Non-pigmented ciliary epithelial cell (primary cell): ENCODE measurements at places on chromosomes 12 and 14.
A peak's percentile ranks its signal among the peaks of the same experiment; 100 is the strongest.

- DNase-seq = peak; percentile 99
These were observed 235.2 kb downstream of the PCNX1 start for GRCh38 chr14:71142375-71143038.

GRCh38 chr12:14072987-14073386 is 91.6 kb upstream of the GRIN2B start:
- no peak for DNase-seq

DNA sequence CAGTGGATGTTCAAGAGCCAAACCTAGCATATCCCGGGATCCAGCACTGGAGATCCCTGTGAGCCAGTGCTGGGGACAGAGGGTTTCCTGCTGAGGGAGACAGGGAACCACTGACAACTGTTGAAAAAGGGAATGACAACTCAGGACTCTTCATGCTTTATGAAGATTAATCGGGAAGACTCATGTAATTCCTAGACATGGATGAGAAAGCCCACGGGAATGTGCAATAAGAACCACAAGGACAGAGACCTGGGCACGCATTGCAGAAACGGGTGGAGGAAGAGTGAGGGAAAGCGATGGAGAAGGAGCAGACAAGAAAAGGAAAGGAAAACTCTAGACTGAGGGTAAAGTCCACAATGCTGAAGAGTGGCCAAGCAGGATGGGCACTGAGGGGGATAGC is 296.0 kb downstream of the PCNX1 start:
- no peak for DNase-seq

GRCh38 chr12:110338754-110339153 is 57.7 kb downstream of the ATP2A2 start:
- no peak for DNase-seq

DNA sequence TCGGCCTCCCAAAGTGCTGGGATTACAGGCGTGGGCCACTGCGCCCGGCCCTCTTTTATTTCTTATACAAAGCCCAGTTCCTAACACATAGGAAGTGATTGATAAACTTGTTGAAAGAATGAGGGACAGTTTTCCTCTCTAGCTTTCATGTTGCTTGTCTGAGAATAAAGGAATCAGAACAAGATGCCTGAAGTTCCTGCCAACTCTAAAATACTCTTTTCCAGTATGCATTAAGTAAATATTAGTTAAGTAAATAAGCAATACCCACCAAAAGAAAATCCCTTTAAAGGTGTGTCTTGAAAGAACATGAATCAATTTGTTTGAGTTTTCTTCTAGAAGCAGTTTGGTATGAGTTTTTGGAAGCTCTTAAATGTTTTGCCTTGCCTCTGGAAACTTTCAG is 24.4 kb upstream of the CD27 start:
- DNase-seq = no peak

DNA sequence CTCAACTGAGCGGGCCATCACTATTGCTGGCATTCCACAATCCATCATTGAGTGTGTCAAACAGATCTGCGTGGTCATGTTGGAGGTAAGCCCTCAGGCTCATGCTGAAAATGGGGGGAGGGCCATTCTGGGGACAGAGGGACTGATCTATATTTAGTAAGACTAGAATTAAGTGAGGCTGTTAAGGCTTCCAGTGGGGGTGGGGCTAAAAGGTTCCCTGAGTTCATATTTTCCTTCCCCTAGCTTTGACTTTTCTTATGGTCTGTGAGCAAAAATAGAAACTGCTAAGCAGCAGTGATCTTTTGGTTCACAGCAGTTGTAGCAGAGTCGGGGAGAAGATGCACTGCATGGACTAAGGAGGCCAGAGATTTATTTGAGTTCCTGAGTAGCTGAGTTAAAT is 9.2 kb downstream of the PCBP2 start:
- no peak for DNase-seq

DNA sequence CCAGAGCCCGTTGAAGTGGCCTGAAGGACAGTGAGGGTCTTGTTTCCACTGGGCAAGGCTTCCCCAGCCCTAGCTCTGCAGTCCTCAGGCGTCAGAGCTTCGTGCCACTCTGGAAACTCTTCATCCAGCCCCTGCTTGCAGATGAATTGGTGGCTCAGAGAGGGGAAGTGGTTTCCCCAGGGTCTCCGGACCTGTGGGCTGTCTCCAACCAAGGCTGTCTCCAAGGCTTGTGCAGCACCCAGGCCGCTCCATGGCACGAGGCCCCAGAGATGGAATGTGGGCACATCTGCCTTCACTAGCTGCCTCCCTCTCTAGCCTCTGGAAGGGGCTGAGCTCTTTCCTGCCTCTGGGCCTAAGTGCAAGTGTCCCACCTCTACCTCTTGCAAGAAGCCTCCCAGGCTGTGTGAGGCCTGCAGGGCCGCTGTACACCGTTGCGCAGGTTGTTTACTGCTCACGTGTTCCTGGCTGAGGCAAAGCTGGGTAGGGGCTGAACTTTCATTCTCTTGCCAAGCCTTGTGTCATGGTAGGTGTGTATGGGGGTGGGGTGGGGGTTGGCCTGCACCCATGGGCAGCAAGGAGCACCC is 11.1 kb downstream of the RIN3 start:
- DNase-seq = no peak

GRCh38 chr12:9383585-9383984 is 175.4 kb upstream of the PZP start:
- no peak for DNase-seq

DNA sequence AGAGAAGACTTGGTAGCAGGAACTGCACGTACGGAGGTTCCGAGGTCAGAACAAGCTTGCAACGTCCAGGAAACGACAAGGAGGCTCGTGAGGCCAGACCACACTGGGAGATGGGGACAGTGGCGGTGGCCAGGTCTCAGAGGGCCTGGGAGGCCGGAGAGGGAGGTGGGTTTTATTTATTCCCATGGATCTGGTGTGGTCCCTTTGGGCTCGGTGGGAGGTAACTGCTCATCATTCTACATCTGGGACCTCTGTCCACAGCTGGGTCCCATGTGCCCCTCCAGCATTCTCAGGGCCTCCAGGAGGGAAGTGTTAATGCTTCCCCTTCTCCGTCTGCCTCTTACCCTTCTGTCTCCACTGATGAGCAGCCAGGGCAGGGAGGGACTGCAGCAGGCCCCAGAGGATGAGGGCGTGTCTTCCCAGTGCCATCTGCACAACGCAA is 35.7 kb upstream of the NCOR2 start:
- no peak for DNase-seq

GRCh38 chr12:117571321-117571720 is 209.9 kb upstream of the NOS1 start:
- no peak for DNase-seq

DNA sequence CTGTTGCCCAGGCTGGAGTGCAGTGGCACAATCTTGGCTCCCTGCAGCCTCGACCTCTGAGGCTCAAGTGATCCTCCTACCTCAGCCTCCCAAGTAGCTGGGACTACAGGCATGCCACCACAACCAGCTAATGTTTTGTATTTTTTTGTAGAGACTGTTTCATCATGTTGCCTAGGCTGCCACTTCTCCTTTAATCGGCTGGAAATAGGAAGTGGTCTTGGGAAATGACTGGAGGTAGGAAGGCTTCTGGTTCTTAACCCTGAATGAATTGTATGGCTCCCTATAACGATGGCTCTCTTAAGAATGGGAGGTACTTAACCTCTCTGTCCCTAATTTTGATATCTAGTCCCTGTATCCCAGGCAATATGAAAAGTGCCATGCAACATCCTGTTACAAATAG is 113.9 kb upstream of the USP15 start:
- DNase-seq = no peak

- DNase-seq = no peak
These were observed 56.1 kb upstream of the OR4E1 start for GRCh38 chr14:21729703-21730233.
